Fibroblast of the conjunctiva (primary cell): ENCODE measurements at places on chromosomes 11 and 22.
A peak's percentile ranks its signal among the peaks of the same experiment; 100 is the strongest.

GRCh38 chr22:35177811-35178210 is 79.5 kb upstream of the HMGXB4 start:
- no peak for DNase-seq

GRCh38 chr11:113992459-113993110 is 17.7 kb downstream of the HTR3A start:
- DNase-seq: no peak

DNA sequence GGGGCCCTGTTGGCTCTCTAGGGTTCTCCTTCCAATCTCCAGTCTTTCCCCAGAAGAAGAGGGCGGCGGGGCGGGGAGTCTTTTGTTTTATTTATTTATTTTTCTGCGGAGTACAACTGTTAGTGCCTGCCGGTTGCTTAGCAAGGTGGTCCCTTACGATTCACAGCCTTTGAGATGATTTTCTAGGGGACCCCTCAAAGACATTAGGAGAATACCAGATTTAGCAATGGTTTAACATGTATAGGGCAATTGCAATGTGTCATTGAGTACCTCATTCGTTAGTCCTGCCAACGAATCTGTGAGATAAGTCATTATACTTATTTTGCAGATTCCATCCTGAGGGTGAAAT is 307 bp upstream of the MRPL16 start:
- no peak for DNase-seq

DNA sequence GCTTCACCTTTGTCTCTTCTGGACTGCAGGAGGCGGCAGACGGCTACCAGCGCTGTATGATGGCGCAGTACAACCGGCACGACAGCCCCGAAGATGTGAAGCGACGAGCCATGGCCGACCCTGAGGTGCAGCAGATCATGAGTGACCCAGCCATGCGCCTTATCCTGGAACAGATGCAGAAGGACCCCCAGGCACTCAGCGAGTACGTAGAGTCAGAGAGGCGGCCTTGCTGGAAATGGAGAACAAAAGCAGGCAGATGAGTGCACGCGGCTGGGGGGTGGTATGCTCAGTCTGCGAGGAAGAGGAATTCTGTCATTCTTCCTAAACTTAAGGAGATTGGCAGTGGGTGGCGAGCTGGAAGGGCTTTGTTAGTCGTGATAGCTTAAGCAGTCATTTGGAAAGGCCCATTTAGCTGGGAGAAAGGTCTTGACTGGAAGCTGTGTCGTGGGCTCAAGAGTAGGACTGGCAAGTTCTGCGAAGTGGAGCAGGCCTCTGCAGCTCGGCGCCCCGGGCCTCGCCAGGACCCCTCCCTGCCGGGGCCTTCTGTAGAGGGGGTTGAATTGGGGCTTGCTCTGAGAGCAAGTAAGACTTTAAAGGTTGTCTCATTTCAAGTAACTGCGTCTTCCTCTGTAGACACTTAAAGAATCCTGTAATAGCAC is 3.0 kb upstream of the FERMT3 start:
- no peak for DNase-seq

DNA sequence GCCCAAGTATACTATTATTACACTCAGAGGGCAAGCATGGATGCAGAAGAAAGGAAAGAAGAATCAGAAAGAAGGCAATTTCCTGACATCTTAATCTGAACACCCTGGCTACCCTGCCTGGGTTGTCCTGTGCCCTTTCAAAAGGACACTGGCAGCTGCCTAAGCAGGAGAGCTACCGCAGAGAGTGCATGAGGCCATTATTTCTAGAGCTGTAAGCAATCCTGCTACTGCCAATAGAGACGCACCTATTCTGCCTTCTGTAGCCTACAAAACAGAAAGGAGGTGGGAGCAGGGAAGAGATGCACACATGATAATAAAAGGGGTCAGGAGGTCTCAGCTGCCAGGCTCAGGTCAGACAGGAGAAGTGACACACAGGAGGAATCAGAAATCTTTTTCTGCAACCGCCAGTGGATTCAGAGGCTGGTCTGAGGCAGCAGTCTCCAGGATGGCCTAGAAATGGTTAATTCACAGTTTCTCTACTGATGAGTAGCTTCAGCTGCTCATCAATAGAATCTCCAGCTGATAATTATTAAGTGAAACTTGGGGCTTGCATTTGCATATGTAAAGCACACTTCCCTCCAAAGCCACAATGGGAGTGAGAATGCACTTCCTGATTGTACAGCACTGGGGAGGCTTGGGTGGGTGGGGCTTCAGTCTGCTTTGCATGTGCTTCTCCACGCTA is 253.9 kb downstream of the LARGE1 start:
- no peak for DNase-seq

DNA sequence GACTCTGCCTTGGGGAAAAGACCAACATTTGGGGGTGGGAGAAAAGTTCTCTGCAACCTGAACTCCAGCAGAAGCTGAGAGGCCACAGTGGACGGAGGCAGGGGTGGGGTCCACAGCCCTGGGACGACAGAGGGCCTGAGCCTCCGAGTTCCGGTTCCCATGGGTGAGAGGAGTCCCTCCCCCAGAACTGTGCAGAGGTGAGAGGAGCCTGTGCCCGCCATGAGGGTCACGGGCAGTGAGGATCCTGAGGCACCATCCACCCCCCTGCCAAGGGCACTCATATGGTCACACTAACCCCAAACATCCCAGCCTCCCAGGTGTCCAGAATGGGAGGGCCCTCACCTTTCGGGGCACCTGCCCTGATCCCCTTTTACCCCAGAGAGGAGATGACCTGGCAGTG is 30.5 kb downstream of the KIAA0930 start:
- DNase-seq: no peak

GRCh38 chr11:1306186-1307162 is 3.0 kb downstream of the TOLLIP start:
- DNase-seq: no peak

DNA sequence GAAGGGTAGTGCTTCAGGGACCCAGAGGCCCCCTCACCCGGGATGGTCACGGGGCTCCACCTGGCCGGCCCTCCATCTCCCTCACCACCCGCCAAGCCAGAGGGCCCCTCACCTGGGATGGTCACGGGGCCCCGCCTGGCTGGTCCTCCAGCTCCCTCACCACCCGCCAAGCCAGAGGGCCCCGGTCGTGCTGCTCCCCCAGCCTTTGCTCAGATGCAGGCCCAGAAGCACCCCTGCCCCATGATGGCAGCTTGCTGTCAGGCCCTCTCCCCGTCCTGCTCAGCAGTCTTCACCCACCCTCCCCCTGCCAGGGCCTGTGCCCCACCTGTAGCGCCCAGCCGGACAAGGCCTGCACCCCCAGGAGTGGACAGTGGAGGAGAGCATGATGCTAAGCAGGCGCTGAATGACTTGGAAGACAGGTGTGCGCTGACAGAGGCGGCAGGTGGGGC is 7.3 kb downstream of the DENND6B start:
- no peak for DNase-seq

GRCh38 chr22:23088199-23088604 is 17.9 kb downstream of the GNAZ start:
- DNase-seq: no peak

DNA sequence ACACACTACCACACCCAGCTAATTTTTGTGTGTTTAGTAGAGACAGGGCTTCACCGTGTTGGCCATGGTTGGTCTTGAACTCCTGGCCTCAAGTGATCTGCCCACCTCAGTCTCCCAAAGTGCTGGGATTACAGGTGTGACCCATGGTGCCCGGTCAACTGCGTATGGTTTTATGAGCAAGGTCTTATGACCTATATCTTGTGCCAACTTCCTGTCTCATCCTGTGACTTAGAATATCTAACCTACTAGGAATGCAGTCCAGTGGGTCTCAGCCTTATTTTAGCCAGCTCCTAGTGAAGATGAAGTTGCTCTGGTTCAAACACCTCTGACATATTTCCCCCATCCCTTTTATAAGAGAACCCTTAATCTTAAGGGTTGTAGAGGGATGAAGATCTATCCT is 66.1 kb upstream of the OR5AN1 start:
- no peak for DNase-seq

DNA sequence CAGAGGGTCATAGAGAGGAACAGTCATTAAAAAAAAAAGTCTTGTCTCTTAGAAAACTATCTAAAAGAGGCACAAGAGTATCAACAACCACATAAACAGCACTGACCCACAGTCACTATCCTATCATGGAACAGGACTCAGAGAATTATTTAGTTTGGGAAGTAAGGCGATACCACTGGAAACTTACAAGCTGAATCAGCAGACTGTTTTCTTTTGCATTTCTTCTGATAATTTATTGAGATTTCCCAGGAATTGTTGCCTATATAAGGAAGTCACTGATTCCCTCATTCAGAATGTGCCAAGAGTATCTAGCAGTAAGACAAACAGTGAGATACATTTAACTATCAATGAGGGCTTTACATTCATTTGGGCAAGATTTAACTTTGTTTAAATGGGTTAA is 304.1 kb downstream of the GUCY1A2 start:
- no peak for DNase-seq

DNA sequence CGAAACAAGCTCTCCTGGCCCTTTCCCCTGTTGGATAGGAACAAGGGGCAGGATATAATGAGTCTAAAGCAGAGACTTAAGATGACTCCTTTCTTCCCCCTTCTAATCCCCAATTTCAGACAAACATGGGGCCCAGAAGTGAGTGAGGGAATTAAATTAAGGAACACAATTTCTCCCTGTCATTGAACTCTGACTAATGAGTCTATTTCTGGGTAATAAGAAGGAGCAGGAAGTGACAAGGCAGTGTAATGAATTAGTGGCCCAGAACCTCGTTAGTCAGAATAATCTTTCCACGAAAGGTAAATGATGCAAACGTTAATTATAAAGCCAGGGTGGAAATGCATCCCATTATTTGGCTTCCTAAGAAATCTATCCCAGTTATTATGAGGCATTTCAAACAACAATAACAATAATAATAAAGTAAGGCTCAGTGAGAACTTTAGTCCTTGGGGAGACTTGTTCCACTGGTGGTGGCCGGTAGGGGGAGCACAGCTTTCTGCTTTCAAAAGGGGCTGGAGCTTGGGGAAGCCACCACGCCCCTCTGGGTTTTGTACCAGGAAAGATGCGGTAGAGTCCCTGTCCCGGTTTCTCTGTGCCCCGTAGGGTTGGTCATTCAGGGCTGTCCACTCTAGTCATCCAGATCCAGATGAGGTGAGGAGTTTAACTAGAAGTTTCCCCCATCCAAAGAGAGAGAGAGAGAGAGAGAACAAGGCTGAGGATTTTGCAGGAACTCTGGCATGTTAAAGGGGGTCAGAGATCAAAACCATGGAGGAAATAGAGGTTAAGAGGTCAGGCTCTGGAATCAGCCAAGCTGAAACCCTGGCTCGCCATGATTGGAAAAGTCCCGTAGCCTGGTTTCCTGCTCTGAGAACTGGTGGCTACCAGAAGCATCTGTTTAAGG is 298.3 kb downstream of the NTM start:
- DNase-seq: peak; percentile 5

- DNase-seq: no peak
Measured at GRCh38 chr11:114880442-114880841, 202.1 kb downstream of the NXPE2 start.

GRCh38 chr22:42889304-42889703 is 32.2 kb upstream of the ARFGAP3 start:
- DNase-seq: no peak

- no peak for DNase-seq
Measured at GRCh38 chr11:57644748-57645688, 4.7 kb downstream of the YPEL4 start.

- DNase-seq: no peak
Measured at GRCh38 chr22:47750086-47750485, 987.6 kb downstream of the TBC1D22A start.

GRCh38 chr11:104106136-104106754 is 57.7 kb downstream of the PDGFD start:
- peak; percentile 47 for DNase-seq

DNA sequence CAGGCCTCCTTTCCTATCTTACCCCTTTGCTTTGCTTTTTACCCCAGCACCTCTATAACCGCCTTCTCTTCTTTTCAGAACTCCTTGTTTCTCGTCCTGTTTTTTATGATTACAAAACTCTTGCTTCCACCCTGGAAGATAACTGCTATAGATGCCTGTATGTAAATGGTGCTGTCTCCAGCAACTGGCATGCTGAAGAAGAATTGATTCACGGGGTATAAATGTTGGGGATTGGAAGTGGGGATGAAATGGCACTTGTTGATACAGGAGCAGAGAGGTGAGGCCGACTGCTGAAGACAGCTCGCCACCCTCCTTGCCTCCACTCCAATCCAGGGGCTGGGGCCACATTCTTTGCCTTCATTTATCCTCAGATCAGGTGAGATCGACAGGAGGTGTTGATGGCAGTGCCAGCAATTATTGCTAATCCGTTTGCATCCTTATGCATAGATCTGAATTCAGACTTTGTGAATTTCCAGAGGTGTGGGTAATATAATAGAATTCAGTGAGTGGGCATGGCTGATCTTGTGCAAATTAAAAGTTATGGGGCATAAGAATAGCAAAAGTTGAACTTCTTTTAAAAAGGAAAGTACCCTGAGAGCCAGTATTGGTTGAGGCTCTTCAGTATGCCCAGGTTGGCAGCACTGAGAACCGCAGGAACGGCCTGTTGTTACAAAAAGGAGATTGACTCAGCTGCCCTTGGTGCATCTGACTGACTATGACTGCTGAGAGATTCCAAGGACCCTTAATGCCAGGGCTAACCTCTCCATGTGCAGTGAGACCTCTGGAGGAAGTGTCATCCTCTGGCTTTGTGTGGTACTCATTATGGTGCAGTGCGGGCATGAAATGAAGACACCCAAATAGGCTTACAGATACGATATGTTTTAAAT is 5.3 kb downstream of the NEAT1 start:
- no peak for DNase-seq

- DNase-seq: no peak
Measured at GRCh38 chr11:15875943-15876342, 480.4 kb downstream of the SOX6 start.

DNA sequence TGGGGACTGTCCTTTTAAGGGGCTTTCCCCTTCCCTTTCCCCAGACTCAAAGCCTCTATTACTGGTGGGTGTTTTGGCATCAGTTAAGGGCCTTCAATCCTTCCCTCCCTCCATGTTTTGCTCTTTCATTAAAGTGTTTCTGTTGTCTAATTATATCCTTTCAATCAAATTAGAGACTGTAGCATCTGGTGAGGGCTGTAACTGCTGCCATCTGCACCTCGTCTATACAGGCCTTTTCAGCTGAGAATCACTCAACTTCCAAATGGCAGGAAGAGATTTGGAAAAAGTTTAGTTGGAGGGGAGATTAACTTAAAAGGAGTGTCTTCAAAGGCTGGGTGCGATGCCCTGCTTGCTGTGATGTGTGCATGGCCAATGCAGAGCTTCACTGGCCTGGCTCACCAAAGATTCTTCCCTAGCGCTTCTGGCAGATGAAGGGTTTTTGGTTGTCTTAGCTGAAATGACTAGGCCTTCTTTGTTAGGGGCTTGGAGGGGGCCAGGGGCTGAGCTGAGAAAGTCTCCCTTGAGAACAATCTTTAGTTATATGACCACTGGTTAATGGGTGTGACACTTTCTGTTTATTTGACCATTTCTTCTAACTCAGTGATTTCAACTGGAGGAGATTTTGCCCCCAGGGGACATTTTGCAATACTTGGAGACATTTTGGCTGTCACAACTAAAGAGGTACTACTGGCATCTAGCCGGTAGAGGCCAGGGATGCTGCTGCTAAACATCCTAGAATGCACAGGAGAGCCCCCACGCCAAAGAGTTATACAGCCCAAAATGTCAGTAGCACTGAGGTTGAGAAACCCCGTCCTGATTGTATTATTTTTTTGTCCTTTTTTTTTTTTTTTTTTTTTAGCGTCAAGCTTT is 7.5 kb downstream of the KREMEN1 start:
- DNase-seq: no peak
